ENCODE measurements at places on chromosomes 2 and 18. TPM values are rescaled to one million over a fixed set of nuclear protein-coding genes. Genes with fewer than 3 reads are reported as not detected.

The SCN2A gene
- not detected for total RNA-seq

The WDSUB1 gene
- 7.0 TPM for total RNA-seq

The FSHR gene
- total RNA-seq: not detected

The NEU2 gene
- total RNA-seq: not detected

The GALNT5 gene
- 0.05 TPM for total RNA-seq

The ANKAR gene
- total RNA-seq: 2.0 TPM

The EFHD1 gene
- not detected for total RNA-seq

GRCh38 chr2:7962161-7962560 is 719.7 kb upstream of the ID2 start:
- H3K27ac ChIP-seq: no peak overlapping the region
- no peaks in the 10 kb centered on the region for H3K4me1 ChIP-seq
- no peak overlapping the region for H3K4me3 ChIP-seq

DNA sequence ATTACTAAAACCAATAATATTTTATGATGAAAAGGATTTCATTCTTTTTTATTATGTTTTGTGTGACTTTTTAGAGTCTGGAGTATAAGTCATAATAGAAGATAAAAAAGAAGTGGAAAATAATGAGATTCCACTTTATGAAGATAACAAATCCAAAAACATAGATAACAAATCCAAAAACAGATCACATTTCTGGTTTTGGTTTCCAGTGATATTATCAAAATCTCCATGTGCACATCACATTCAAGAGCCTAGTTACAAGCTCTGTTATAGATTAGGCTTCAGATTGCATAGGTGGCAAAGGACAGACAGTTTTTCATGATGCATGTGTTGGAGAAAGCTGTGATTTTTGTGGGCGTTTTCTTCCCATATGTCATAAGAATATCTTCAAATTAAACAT is 648.2 kb downstream of the STK39 start:
- H3K27ac ChIP-seq: no peak overlapping the region
- H3K27me3 ChIP-seq: no peaks in the 10 kb centered on the region
- H3K4me3 ChIP-seq: no peak overlapping the region
- no peak for DNase-seq

DNA sequence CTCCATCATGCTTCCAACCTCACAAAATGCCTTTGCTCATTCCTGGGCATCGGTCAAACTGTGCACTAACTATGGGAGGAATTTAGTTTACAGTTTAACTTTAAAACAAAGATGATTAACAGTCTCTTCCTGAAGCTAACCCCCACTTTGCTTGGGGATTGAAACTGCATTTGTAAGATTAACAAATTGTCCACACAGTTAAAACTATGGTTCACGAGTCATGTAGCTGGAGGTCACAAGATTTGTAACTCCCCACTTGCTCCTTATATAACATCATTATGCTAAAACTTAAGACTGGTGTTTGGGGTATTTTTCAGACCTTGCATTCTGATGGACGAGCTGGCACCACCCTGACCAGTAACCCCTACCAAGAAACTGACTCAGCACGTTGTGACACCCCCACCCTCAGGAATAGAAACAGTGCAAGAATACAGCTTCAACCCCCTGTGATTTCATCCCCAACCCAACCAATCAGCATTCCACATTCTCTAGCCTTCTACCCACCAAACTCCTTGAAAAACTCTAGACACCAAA is 252.3 kb downstream of the MBD5 start:
- no peaks in the 10 kb centered on the region for H3K4me1 ChIP-seq
- H3K4me3 ChIP-seq: no peak overlapping the region
- H3K36me3 ChIP-seq: no peaks in the 10 kb centered on the region
- no peak overlapping the region for H3K27ac ChIP-seq
- no peaks in the 10 kb centered on the region for H3K27me3 ChIP-seq

DNA sequence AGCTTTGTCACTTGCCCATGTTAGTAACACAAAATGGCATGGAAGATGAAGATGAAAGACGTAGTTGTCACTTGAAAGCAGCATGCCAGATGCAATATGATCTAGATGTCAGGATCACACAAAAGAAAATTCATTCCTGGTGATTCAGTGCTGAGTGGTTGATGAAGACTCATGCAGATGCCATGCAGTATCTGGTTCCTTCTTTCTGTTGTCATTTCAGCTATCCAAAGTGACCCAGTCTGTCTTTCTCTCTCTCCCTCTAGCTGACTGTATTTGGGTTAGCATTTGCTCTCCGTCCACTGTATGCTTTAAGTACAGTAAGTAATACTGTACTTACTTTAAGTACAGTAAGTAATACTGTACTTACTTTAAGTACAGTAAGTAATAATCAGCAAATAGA is 50.4 kb downstream of the TTN start:
- H3K27me3 ChIP-seq: no peaks in the 10 kb centered on the region
- no peak overlapping the region for H3K4me3 ChIP-seq
- H3K27ac ChIP-seq: no peak overlapping the region
- H3K36me3 ChIP-seq: no peaks in the 10 kb centered on the region
- no peak for DNase-seq

DNA sequence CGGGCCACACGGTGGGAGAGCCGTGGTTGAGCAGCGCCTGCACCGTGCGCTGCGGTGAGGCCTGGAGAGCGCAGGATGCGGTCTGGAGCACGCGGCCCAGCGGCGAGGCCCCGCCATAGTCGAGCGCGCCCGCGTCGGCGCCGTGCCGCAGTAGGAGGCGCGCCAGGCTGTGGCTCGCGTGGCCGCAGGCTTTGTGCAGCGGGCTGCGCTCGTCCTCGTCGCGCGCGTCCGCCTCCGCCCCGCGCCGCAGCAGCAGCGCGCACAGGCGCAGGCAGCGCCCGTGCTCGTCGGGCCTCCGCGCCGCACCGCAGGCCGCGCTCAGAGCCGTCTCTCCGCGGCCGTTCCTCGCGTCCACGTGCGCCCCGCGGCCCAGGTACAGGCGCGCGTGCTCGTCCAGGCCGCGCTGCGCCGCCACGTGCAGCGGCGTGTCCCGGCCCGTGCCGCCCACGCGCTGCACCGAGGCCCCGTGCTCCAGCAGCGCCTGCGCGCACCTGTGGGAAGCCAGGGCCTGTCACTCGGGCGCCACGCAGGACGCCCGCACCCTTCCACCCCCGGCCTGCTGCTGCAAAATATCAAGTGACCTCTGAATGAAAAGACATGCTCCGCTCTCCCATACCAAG is 46.3 kb upstream of the GBX2 start:
- H3K4me1 ChIP-seq: no peaks in the 10 kb centered on the region
- H3K4me3 ChIP-seq: no peak overlapping the region
- no peak overlapping the region for H3K27ac ChIP-seq
- H3K36me3 ChIP-seq: no peaks in the 10 kb centered on the region

- H3K4me1 ChIP-seq: no peaks in the 10 kb centered on the region
- no peak for DNase-seq
- H3K36me3 ChIP-seq: no peaks in the 10 kb centered on the region
These were observed 9.5 kb downstream of the INPP1 start for GRCh38 chr2:190352668-190353536.

DNA sequence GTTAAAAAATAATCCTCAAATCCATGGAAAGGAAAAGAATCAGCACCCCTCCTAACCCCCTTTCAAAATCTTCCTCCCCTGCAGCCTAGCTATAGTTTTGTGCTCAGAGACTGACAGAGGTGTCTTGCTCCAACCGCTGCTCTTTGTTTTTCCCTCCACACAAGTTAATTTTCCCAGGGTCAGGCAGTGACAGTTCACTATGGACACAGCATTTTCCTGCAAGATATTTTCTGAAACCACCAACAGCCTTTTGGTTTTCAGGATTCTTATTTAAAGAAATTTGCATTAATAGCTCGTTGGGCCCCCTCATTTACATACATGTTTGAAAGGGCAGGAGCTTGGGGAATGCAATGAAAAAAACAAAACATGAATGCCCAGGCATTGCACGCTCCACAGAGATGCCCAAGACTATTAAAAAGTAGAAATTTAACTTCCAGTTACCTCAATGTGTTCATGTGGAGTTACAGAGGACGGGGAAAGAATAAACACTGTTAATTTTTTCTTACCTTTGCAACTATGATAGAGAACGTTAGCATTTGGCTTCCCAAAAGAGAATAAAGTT is 71.4 kb upstream of the CXCR4 start:
- H3K4me3 ChIP-seq: no peak overlapping the region
- DNase-seq: no peak
- no peaks in the 10 kb centered on the region for H3K36me3 ChIP-seq
- no peak overlapping the region for H3K27ac ChIP-seq
- no peaks in the 10 kb centered on the region for H3K4me1 ChIP-seq

GRCh38 chr2:160837416-160837815 is 322.8 kb upstream of the TANK start:
- H3K4me1 ChIP-seq: no peaks in the 10 kb centered on the region
- H3K36me3 ChIP-seq: no peaks in the 10 kb centered on the region
- no peak for DNase-seq
- H3K4me3 ChIP-seq: no peak overlapping the region
- H3K27me3 ChIP-seq: no peaks in the 10 kb centered on the region

DNA sequence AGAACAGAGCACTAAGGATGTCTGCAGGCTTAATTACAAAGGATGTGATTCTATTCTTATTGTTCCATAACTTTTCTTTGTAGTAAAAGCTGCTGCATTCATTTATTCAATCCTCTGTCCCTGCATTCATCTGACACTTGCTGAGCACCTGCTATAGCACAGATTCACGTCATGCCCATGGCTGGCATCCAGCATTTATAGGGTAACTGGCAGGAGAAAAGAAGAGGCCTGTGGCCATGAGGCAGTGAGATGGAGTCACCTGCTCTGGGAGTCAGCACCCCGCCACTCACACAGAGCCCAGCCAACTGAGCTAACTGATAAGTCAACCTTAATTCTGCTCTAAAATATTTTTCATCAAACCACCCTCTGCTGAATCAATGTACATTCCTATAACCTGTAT is 18.3 kb upstream of the CDC42EP3 start:
- no peak overlapping the region for H3K4me3 ChIP-seq
- no peaks in the 10 kb centered on the region for H3K4me1 ChIP-seq
- no peak for DNase-seq

DNA sequence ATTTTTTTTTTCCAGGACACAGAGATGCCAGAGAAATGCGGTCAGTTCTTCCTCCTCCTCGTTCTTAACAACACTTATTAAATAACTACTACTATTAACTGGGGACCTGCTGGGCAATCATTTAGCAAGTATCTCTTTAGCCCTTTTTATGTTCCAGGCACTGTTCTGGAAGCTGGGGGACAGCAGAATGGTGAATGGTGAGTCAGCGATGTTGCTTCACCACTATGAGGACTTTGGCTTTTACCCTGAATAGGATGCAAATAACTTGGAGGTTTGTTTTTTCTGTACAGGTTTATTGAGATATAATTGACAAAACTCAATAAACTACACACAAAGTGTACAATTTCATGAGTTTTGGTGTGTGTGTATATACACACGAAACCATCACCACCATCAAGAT is 179.9 kb upstream of the MSH6 start:
- DNase-seq: no peak
- no peak overlapping the region for H3K4me3 ChIP-seq
- H3K27ac ChIP-seq: no peak overlapping the region
- no peaks in the 10 kb centered on the region for H3K27me3 ChIP-seq
- H3K4me1 ChIP-seq: no peaks in the 10 kb centered on the region
- H3K36me3 ChIP-seq: no peaks in the 10 kb centered on the region

DNA sequence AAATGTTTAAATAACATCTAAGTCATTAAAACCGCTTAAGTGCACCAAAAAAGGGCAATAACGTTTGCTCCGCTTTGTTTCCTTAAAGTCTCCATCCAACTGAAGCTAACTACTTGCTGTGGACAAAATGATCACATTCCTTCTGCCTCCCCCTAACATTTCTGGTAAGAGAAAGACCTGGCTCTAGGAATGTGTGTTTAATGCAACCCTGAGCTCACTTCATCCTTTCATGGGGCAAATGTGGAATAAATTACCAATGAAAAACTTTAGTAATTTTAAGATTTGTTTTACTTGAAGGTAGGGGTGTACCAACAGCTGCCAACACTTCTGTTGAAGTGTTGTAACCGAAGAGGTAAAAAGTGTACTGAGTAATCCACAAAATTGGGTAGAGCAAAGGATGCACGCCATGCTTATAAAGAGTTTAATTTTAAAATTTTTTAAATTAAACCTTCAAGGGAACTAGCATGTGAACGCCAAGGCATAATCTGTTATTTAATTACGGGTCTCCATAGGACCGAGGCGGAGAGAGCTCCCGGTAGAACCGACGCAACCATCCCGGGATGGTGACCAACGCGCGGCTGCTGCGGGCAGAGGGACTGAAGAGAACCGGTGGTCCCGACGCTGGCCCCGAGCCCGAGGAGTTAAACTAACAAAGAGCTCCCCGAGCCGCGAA is 1.1 kb downstream of the HNRNPLL start:
- H3K4me1 ChIP-seq: peaks cover 6% of the 10 kb centered on the region
- peak overlapping the region; percentile 74 for H3K4me3 ChIP-seq
- H3K27me3 ChIP-seq: no peaks in the 10 kb centered on the region
- H3K36me3 ChIP-seq: no peaks in the 10 kb centered on the region

GRCh38 chr2:41187376-41188122 is 735.7 kb upstream of the SLC8A1 start:
- no peaks in the 10 kb centered on the region for H3K27me3 ChIP-seq
- no peak for DNase-seq
- no peaks in the 10 kb centered on the region for H3K4me1 ChIP-seq
- no peaks in the 10 kb centered on the region for H3K36me3 ChIP-seq

DNA sequence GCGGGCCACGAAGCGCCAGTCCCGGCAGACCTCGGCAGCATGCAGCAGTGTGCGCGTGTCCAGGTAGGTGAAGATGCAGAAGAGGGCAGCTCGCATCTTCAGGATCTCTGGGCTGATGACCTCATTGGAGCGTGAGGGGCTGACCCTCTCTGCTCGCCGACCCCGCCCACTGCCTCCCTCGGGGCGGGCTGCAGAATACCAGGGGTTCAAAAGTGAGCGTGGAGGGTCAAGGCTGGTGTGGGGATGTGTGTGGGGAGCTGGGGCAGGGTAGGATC is 20.0 kb downstream of the FBXO41 start:
- no peak overlapping the region for H3K27ac ChIP-seq
- H3K36me3 ChIP-seq: peaks cover 14% of the 10 kb centered on the region
- DNase-seq: no peak
- H3K27me3 ChIP-seq: no peaks in the 10 kb centered on the region
- H3K4me3 ChIP-seq: no peak overlapping the region
- H3K4me1 ChIP-seq: no peaks in the 10 kb centered on the region

DNA sequence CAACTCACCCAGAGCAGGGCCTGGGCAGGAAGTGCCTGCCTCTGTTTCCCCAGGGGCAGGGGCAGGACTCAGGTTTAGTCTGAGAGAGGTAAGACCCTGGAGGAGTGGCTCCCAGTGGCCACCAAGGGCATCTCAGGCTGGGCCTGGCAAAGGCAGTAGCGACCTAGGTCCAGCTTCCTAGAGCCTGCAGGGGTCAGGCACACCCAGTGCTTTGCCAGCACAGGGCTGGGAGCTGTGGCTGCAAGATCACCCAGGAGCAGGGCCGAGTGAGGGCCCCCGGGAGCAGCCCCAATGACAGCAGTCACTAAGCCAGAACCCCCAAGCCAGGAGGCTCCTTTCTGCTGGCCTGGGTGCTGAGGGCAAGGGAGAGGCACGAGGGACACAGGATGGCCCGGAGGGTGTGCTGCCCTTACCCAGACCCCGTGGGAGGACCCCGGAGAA is 8.8 kb upstream of the DUSP2 start:
- H3K27ac ChIP-seq: no peak overlapping the region
- H3K4me1 ChIP-seq: peaks cover 36% of the 10 kb centered on the region
- no peaks in the 10 kb centered on the region for H3K36me3 ChIP-seq
- no peaks in the 10 kb centered on the region for H3K27me3 ChIP-seq
- H3K4me3 ChIP-seq: no peak overlapping the region
- no peak for DNase-seq

- H3K4me1 ChIP-seq: no peaks in the 10 kb centered on the region
- no peak overlapping the region for H3K4me3 ChIP-seq
- H3K27me3 ChIP-seq: no peaks in the 10 kb centered on the region
- H3K27ac ChIP-seq: no peak overlapping the region
- H3K36me3 ChIP-seq: no peaks in the 10 kb centered on the region
These were observed 108.8 kb downstream of the TWIST2 start for GRCh38 chr2:238956676-238957075.

Measured in GM12878 (cell line).